Activated CD4-positive, alpha-beta T cell treated with anti-CD3 and anti-CD28 coated beads for 36 hours (primary cell): ENCODE measurements at places on chromosomes 7 and 10.

GRCh38 chr10:114221235-114221634 is 17.8 kb upstream of the VWA2 start:
- H3K4me1 ChIP-seq, result no peaks in the 10 kb centered on the region
- no peak for DNase-seq
- H3K4me3 ChIP-seq, result no peak overlapping the region
- no peak overlapping the region for H3K27ac ChIP-seq
- no peaks in the 10 kb centered on the region for H3K36me3 ChIP-seq

DNA sequence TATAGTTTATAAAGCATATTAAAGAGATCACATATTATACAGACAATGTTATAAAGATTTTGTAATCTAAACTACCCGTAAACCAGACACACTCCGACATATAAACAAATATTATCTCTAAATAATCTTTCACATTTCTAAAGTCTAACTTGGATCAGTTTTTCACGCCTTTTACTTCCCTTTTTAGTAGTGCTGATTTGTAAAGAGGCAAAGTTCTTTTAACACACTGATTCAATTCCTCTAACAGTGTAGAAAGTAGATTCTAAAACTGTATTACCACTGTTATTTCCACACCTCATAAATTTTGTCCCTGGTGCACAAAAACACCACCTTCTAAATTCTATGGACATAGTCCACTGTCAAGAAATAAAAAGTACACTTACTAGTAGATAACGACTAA is 230.9 kb downstream of the DOCK4 start:
- H3K4me1 ChIP-seq, result no peaks in the 10 kb centered on the region
- no peak for DNase-seq
- no peak overlapping the region for H3K27ac ChIP-seq

GRCh38 chr7:33091641-33092191 is 17.5 kb downstream of the RP9 start:
- peaks cover 14% of the 10 kb centered on the region for H3K36me3 ChIP-seq
- H3K27me3 ChIP-seq, result no peaks in the 10 kb centered on the region
- no peak overlapping the region for H3K4me3 ChIP-seq
- no peak overlapping the region for H3K27ac ChIP-seq
- DNase-seq, result no peak
- H3K4me1 ChIP-seq, result no peaks in the 10 kb centered on the region

GRCh38 chr10:91880310-91880709 is 29.0 kb downstream of the FGFBP3 start:
- H3K4me3 ChIP-seq, result no peak overlapping the region
- DNase-seq, result no peak
- H3K36me3 ChIP-seq, result no peaks in the 10 kb centered on the region
- H3K4me1 ChIP-seq, result no peaks in the 10 kb centered on the region
- H3K27ac ChIP-seq, result no peak overlapping the region

GRCh38 chr7:125090596-125090995 is 161.0 kb upstream of the POT1 start:
- H3K36me3 ChIP-seq, result no peaks in the 10 kb centered on the region
- no peak overlapping the region for H3K27ac ChIP-seq
- no peak overlapping the region for H3K4me3 ChIP-seq
- no peaks in the 10 kb centered on the region for H3K27me3 ChIP-seq
- no peaks in the 10 kb centered on the region for H3K4me1 ChIP-seq
